ENCODE measurements at places on chromosomes 6 and 20.

GRCh38 chr6:158284007-158284875, 28.0 kb upstream of the TULP4 start:
- DNase-seq, result no peak

DNA sequence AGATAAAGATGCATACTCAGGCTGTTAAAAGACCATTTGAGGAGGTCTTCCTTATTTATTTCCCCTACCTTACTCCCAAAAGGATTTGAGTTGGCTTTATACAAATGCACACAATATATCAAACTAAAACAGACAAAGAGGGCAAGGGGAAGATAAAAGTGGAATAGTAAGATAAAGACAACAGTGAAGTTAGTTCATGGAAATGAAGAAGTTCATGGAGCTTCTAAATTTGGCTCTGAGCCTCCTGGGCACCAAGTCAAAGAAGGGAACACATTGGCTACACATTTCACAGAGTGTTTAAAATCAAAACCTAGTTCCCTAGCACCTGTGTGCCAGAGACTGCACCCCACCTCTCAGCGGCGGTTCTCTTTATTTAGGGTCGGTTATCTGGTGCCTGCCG, 25.8 kb upstream of the ARMC2 start:
- DNase-seq, result no peak

DNA sequence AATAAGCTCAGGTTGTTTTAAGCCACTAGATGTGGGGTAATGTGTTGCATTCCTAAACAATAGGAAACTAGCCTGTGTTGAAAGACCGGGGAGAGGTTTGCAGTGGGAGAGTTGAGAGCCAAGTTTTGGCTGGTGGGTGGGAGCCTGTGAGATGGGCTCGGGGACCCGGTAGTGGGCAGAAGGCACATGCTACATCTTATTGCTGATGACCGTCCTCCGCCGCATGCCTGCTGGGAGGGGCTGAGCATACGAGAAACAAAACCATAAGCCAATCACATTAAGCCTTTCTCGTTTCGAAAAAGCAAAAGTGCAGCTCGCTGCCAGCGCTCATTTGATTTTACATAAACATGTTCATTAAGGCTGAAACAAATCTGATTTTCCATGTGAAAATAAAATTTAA, 57.4 kb upstream of the MPC1 start:
- DNase-seq, result no peak

- no peak for DNase-seq
Observed at GRCh38 chr6:13838616-13839015, 24.3 kb upstream of the MCUR1 start.

- DNase-seq, result no peak
Observed at GRCh38 chr20:13611611-13612125, 27.1 kb downstream of the TASP1 start.

DNA sequence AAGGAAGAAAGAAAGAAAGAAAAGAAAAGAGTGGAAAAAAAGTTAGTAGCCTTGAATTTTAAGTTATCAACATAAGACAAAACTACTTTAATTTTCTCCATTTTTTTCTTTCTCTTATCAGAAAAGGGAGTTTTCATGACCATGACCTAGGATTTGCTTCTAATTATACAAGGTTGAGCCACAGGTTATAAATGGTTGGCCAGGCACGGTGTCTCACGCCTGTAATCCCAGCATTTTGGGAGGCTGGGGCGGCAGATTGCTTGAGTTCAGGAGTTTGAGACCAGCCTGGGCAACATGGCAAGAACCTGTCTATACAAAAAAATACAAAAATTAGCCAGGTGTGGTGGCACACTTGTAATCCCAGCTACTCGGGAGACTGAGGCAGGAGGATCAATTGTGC, 7.8 kb upstream of the MTRES1 start:
- no peak for DNase-seq

DNA sequence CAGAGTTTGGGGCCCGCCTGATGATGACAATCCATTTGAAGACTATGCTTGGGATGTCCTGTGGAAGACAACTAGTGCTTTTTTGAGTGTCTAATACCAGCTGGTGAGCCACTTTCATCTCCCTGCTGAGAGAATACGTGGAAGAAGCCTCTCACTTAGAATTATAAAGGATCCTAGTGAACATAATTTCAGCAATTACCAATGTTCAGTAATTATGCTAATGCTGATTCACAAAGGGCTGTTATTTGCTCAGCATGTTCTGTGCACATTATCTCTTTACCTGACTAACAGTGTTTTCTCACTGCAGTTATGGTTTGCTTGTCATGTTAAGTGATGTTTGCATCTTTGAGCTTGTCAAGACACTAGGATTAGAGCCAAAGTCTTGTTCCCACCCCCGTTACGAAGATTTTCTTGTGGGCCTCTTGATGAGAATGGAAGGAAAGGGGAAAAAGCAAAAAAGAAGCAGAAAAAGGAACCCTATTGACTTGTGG, 282.1 kb upstream of the CHD6 start:
- no peak for DNase-seq

GRCh38 chr6:105568142-105568541, 165.3 kb upstream of the PREP start:
- no peak for DNase-seq

- no peak for DNase-seq
Observed at GRCh38 chr6:122276637-122277036, 122.8 kb upstream of the HSF2 start.

DNA sequence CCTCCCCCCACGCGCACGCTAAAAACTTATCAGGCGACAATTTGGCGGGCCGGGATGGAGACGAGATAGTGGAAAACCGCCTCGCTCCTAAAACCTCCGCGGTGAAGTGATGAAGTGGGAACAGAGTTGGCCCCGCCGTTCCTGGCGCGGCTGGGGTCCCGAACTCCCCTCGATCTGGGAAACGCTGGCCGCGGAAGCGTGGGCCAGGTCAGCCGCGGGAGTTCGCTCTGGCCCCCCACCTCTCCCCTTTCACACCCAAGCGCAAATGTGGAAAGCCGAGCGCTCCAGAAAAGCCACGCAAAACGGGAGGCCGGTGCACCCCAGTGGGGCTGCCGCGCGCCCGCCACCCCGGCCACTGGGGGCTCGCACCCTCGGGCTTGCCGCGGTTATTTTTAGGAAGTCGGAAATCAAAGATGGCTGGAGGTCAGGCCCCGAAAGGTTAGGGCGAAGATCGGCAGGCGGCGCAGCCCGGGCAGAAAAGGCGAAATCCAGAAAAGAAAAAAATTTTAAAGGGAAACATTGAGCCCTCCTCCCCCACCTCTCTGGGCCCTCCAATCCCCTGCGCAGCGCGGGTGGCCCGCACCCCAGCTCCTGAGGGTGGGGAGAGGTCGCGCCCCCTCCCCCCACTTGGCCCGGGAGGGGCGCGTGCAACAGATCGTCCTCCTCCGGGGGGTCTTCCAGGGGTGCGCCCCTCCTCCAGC, 1.0 kb downstream of the SALL4 start:
- DNase-seq, result no peak

- DNase-seq, result no peak
Observed at GRCh38 chr6:20279051-20279450, 66.8 kb upstream of the MBOAT1 start.

- DNase-seq, result no peak
Observed at GRCh38 chr20:60653111-60653845, 598.8 kb upstream of the CDH4 start.

DNA sequence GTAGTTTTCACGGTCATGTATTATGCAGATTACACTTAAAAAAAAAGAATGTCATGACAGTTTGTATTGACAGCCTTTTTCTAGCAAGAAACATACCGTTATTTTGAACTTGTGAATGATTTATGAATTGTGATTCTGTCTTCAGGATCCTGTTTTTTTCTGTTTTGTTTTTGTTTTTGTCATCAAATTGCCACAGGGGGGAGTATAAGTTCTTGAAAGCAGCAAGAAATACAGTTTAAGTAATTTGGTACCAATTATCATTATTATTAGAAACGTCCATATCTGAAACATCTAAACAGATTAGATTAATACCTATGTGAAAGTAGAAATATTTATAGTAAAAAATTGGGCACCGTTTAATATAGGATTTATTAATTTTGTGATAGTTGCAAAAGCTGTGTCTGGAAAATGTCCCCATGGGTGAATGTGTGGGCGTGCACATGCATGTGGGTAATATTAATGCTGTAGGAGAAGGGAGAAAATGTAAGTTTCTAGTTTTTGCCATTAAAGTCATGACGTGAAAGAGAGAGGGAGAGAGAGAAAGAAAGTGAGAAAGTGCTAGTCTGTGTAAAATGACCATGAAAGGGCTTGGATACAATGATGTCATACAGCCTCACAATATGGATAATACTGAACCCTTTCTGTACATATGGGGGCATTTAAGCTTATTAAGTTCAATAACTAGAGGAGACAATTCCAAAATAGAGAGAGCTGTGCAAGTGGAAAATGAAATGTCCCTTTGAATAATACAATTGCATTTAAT, 9.4 kb upstream of the CCN2 start:
- no peak for DNase-seq

DNA sequence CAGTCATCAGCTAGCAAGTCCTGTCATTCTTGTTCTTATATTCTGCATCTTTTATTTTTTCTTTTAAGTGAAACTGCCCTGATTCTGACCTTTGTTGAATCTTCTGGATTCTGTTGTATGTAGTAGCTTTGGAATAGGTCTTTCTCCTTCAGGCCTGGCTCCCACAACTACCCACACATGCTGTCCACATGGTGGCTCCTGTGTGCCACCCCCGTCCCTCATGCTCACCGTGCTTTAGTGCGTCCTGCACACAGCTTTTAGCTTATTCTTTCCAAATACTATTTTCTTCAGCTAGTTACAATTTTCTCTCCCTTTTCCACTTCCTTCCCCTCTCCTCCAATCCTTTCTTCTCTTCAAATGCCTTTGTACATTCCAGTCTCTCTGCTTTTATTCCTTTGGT, 61.8 kb downstream of the CTNNBL1 start:
- no peak for DNase-seq

DNA sequence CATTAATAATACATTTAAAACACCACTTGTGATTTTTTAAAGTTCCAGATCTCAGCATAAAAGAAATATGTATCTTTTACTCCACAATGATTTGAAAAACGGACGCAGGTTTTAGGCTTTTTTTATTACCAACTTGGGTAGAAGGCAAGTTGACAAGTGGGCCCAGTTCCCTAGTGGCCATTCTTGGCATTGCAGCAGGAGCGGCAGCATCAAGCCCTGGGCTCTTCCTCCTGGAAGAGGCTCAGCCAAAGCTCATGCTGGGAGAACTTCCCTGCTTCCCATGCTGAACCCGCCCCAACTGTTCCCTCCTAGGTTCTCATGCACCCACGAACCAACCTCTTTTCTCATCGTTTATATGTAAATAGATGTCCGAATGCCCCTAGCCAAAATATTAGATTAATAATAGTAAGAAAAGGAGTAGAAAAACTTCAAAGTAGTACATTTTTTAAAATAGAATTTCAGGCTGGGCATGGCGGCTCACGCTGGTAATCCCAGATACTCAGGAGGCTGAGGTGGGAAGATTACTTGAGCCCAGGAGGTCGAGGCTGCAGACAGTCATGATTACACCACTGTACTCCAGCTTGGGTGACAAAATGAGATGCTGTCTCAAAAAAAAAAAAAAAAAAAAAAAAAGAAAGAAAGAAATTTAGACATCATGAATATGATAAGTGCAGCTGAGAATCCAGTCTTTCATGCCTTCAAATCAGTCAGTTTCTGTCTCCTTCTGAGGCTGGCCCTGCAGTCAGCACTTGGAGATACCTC, 18.2 kb upstream of the MYB start:
- DNase-seq, result no peak

DNA sequence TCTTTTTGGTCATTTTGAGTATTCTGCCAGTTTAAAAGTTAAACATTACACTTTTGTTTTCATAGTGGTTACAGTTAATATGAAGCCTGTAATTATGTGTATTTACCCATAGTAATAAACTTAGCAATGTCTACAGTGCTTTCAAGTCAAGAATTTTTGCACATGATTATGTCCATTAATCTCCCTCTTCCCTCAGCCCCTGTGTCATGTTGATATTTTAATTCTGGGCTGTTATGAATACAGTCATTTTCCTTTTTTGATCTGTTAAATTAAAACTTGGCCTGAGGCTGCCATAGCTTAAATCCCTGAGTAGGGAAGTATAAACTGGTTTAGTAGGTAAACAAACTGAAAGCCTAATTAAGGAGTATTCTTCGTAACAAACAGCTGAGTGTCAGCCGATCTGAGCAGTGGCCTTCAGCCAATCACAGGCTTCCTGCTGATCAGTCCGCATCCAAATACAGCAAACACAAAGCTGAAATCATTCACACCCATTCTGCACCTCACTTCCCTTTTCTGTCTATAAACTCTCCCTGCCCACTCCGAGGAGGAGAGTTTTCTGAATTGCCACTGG, 9.5 kb upstream of the SFT2D1 start:
- no peak for DNase-seq

GRCh38 chr6:82680192-82680591, 316.6 kb downstream of the TPBG start:
- no peak for DNase-seq
